Mesangial cell (primary cell): ENCODE measurements at places on chromosomes 3 and 15. TPM values are rescaled to one million over a fixed set of nuclear protein-coding genes. Genes with fewer than 3 reads are reported as not detected.

The PPM1M gene
- 9.5 and 19.3 TPM in 2 replicates for total RNA-seq

The HRG gene
- total RNA-seq = not detected in 2 replicates

The MINAR1 gene
- total RNA-seq = 0.49 and 0.63 TPM in 2 replicates

The PRR20G gene
- not detected in 2 replicates for total RNA-seq

The SFMBT1 gene
- 3.6 and 7.9 TPM in 2 replicates for total RNA-seq
